ENCODE measurements at places on chromosomes 7 and 10.

- no peak for DNase-seq
Measured at GRCh38 chr7:41979834-41980307, 257.1 kb downstream of the GLI3 start.

DNA sequence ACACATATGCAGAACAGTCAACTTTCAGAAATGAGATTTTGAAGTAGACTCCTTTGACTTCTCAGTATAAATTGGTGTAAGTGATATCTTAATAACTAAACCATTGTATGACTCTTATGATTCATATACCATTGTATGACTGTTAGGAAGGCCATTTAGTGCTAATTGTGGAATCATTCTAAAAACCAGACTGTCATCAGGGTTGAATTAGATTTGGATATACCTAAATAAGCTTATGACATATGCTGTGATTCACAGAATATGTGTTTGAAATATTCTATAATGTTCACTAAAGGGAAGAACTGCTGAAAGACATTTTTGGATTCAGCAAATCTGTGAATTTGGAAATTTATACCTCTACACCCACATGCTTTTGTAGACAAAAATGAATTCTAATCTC lies 438.1 kb downstream of the MDFIC start:
- no peak for DNase-seq

DNA sequence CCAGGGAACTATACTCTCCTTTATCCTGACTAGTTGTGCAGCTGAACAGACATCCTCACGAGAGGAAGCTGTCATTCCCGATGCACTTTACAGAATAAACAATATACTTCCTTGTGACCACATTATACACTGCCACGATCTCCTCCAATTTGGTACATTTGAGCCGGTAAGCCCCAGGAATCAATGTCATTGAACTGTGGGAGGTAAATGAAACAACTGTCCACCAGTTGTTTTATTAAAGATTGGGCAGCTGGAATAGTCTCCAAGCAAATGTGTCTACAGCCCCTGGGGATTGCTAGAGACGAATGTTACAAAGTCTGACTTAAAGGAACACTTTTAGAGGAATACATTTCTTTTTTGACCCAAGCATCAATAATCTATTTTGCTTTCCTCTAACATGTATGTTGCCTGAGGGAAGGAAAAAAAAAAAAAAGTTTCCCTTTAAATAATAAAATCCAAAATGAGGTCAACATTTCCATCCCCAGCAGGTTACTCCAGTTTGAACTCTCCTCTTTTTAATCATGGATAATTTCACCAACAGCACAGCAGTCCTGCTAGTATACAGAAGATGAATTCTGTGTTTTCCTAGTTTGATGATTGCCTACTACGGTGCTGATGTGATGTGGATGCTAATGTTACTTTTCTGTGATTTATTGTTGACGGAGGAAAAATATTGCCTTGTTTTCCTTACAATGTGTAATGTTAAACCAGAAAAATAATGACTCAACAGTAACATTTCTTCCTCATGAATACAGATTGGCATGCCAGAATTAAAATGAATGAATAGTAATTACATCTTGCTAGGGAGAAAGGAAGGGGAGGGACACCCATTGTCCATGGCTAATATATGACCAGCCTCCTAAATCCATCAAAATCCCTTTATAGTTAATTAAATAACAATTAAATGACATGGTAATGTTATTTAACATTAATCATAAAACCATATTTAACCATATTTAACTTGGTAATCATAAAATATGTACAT lies 360.9 kb downstream of the NEBL start:
- no peak for DNase-seq

GRCh38 chr7:1012004-1012715 lies 29.2 kb downstream of the CYP2W1 start:
- no peak for DNase-seq

GRCh38 chr10:37053476-37053875 lies 71.9 kb upstream of the ANKRD30A start:
- no peak for DNase-seq

DNA sequence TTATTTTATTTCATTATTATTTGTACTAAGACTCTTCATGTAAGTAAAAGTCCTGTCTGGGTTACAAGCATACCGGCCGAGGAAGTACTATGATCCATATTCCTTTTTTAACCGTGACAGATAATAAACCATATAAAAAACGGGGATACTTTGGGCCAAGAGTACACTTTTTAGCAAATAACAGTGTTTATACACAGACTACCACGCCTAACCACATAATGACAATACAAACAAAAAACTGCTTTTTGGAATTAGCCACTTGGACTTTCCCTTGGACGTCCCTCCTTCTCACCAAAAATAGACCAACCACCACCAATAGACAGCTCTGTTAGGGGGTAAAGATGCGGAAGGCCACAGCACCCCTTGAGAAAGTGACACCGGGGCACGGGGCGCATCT lies 800 bp downstream of the MINDY3 start:
- no peak for DNase-seq

All from left renal pelvis (tissue), 4 donors.